Fibroblast of skin of abdomen (primary cell): ENCODE measurements at places on chromosomes 13 and 19.
A peak's percentile ranks its signal among the peaks of the same experiment; 100 is the strongest.

- peak; percentile 42 for DNase-seq
Measured at GRCh38 chr19:38736413-38737280, 7.6 kb downstream of the CAPN12 start.

DNA sequence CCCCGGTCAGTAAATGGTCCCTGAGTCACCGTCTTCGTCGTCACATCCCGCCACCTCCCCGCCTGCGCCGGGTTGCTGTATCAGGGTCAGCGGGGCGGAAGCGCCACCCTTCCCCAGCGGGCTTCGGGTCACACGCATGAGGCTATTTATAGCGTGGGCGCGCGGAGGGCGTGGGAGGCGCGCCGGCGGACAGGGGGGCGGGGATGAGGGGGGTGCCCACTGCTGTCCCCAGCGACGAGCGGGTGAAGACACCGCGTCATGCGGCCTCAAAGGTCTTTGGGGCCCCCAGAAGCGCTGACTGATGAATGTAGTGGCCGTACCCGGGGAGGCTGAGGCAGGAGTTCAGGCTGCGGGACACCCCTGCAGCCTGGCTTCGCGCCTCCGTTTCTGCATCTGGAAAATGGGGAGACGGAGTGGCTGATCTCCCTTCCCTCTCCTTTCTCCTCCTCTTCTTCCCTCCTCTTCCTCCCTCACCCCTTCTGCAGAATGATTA, 7.9 kb downstream of the UNC13A start:
- DNase-seq, result peak; percentile 28

DNA sequence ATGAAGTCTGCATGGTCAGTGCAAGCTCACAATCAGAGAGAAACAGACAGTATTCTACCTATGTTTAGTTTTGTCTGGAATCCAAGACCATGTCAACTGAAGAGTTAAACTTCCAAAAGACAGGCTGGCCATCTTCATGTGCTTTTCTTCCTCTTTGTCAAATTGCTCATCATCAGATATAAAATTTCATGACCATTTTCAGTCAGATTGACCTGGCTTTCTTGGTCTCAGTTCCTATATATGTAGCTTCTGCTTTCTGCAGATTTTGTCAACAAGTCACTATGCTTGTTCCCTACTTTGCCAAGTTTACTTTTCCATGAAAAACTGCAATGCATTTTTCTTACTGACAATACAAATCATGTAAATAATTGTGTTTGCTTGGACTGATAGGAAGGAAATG, 13.9 kb downstream of the SLC46A3 start:
- DNase-seq, result no peak

- DNase-seq, result no peak
Measured at GRCh38 chr13:108915095-108915633, 285.8 kb downstream of the MYO16 start.

GRCh38 chr19:29488316-29488715, 37.5 kb upstream of the VSTM2B start:
- no peak for DNase-seq

GRCh38 chr13:99218545-99218944, 17.9 kb downstream of the UBAC2 start:
- no peak for DNase-seq

GRCh38 chr19:21047716-21048115, 27.3 kb downstream of the ZNF430 start:
- DNase-seq, result no peak

GRCh38 chr19:45297674-45298073, 25.0 kb downstream of the CKM start:
- DNase-seq, result no peak

- no peak for DNase-seq
Measured at GRCh38 chr13:73894995-73895571, 239.1 kb downstream of the KLF12 start.

DNA sequence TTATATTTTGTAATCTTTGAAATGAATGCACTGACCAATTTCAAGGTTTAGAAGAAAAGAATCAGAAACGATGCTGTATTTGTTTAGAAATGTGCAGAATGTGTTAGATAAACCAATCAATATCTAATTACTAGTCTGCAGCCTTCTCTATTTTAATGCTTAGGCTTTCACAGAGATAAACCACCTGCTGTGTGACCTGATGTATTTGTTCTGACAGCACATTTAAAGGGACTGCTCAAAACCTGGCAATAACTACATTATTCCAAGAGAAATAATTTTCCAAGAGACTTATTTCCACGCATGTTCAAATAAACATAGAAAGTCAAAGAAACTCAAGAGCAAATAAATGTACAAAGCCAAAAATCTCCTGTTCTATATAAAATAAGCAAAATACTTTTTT, 641.6 kb upstream of the PCDH20 start:
- no peak for DNase-seq
